ENCODE measurements at places on chromosomes 13 and 19.

GRCh38 chr13:40149611-40150274 lies 494.3 kb downstream of the COG6 start:
- peak; percentile 4 for DNase-seq

DNA sequence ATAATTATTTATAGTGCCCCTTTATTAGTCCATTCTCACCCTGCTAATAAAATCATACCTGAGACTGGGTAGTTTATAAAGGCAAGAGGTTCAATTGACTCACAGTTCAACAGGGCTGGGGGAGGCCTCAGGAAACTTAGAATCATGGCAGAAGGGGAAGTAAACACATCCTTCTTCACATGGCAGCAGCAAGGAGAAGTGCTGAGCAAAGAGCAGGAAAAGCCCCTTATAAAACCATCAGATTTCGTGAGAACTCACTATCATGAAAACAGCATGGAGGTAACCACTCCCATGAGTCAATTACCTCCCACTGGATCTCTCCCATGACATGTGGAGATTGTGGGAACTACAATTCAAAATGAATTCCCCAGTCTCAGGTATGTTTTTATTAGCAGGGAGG lies 89.9 kb upstream of the STARD13 start:
- no peak for DNase-seq

DNA sequence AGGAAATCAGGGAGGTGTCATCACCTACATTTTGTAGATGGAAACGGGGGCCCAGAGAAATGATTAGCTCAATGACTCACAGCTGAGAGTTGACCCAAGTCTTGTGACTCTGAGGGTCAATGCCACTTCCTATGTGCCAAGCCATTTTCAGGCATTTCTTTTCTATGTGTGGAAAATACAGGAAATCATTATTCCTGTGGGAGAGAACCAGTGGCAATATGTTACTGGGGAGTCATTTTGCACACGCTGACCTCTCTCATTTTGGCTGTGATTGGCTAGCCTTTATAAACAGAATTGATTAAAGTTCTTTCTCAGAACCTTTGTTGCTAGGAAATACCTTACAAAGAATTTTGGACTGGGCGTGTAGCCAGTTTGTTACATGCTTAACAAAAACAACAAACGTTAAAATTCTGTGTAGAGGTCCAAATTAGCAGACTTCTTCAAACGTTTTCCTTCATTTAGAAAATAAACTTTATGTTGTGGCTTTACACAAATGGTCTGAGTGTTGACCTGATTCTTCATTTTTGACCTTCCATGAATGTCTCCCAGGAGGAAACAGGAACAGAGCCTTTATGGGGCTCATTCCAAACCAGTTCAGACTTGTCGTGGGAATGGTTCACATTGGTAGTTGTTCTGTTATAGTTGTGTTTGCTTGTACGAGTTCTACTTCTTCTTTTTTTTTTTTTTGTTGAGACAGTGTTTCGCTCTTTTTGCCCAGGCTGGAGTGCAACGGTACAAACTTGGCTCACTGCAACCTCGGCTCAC lies 11.4 kb downstream of the PCCA start:
- DNase-seq: peak; percentile 32

DNA sequence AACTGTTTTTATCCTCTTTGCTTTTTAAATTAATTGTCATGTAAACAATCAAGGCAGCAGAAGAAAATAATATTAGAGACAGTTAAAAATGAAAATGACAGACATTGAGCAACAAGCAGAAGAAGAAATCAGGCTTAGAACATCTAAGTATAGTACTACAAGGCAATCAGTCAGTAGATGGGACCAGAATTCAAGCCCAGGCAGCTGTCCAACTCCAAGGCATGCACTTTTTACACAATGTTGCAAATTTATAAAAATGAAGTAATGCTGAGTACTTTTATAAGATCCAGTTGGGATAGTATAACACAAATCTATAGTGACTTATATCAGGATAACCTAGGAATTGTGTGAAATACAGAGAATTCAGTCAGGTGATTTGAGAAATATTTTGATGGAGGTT lies 2815.8 kb downstream of the PCDH9 start:
- DNase-seq: no peak

GRCh38 chr13:82370316-82370715 lies 1512.0 kb downstream of the SLITRK1 start:
- DNase-seq: peak; percentile 6

DNA sequence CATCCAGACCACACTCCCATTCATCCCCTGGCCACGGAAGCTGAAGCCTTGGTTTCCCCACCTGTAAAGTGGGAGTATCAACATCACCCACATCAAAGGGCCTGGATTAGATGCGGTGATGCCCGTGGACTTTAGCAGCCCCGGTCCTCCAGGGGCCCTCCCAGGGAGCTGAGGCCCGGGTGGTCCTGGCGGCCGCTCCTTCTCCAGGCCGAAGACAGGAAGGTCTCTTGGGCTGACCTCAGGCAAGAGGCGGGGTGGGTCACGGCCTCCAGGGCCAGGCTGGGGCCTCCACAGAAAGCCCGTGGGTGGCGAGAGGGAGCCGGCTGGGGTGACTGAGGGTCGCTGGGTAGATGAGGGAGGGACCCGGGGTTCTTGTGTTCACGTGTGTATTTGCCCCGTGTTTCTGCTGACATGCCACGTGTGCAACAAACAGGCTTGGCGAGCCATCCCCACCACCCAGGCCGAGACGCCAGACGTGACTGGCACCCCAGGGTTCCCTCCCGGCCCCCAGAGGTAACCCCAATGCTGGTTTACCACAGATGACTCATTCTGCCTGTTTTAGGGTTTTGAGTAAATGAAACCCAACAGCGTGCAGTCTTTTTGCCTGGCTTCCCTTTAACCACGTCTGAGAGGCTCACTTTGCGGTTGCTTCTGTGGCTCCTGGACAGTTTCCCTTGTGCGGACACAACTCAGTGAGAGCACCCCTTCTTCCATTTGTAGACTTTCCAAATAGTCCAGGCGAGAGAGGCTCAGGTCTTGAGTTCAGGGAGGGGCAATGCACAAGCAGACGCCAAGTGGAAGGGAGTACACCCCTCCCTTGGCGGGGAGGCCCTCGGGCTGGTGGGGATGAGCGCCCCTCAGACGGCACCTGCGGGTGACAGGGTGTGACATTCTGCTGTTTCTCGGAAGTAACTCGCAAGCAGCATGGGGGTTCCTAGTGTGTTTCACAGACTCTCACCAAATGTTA lies 42.9 kb downstream of the C13orf46 start:
- no peak for DNase-seq

DNA sequence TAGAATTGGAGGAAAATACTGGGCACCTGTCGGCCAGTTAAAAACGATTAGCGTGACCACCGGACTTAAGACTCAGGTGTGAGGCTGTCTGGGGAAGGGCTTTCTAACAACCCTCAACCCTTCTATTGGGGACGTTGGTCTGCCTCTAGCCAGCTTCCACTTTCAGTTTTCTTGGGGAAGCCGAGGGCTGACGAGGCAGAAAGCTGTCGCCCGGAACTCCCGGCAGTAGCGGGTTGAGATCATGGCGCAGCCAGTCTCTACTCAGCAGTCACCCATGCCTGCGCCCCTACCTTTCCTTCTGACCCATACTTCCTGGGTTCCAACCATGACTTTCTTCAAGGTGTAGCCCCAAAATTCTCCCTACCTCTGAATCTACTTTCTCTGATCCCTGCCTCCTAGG lies 1424.1 kb downstream of the SLITRK1 start:
- DNase-seq: no peak

DNA sequence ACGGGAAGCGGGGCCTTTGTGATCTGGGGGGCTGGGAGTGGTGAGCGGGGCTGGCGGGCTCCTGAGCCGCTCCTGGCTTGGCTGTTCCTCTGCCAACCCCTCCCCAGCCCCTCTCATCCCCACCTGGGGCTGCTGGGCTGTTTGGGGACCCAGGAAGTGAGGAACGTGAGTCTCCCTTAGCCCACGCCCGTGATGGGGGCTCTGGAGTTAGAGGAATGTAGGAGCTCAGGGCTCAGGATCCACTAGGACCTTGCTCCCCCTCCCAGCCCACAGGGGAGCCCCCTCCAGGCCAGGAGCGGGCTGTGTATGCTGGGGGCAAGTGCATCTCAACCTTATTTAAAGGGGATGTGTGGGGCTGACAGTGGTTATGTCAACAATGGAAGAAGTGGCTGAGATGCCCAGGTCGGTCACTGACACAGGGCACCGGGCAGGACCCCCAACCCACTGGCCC lies 134.1 kb downstream of the URI1 start:
- DNase-seq: no peak

- peak; percentile 77 for DNase-seq
These were observed 2.7 kb upstream of the RASAL3 start for GRCh38 chr19:15466851-15467733.

GRCh38 chr13:98575904-98576199 lies 1.1 kb downstream of the STK24 start:
- no peak for DNase-seq

GRCh38 chr19:9945319-9945966 lies 9.1 kb upstream of the OLFM2 start:
- peak; percentile 98 for DNase-seq

- no peak for DNase-seq
These were observed 45.8 kb downstream of the UFM1 start for GRCh38 chr13:38395497-38395788.

GRCh38 chr13:48975101-48975855 lies 434 bp upstream of the FNDC3A start:
- no peak for DNase-seq

DNA sequence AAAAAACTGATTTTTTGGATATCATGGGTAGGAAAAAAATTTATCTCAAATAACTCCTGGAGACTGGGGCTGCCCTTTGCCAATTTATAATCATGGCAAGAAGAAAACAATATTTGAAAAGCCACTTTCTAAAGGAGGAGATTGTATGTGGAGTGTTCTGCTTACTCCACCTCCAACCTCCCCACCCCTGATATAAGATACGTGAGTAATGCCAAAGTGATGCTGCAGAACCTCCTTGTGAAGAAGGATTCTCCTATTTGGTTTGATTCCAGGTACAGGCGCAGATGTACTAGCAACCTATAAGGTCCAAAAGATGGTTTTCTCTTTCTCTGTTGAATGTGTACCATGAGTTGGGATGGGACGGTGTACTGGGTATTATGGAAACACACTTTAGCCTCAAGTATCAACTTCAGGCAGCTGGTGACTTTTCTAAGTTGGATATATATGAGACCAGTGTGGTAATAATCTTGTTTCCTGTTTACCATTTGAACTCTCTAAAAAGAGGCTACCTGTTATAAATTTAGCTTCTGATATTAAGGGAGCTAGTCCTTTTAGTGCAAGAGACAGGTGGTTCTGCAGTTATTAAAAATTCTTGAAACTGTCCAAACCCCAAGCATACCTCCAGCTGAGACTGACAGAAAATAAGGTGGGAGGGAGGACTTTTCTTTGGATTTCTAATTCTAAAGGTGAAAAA lies 724.0 kb upstream of the MIR17HG start:
- no peak for DNase-seq

GRCh38 chr13:32075170-32075851 lies 43.7 kb downstream of the FRY start:
- no peak for DNase-seq

DNA sequence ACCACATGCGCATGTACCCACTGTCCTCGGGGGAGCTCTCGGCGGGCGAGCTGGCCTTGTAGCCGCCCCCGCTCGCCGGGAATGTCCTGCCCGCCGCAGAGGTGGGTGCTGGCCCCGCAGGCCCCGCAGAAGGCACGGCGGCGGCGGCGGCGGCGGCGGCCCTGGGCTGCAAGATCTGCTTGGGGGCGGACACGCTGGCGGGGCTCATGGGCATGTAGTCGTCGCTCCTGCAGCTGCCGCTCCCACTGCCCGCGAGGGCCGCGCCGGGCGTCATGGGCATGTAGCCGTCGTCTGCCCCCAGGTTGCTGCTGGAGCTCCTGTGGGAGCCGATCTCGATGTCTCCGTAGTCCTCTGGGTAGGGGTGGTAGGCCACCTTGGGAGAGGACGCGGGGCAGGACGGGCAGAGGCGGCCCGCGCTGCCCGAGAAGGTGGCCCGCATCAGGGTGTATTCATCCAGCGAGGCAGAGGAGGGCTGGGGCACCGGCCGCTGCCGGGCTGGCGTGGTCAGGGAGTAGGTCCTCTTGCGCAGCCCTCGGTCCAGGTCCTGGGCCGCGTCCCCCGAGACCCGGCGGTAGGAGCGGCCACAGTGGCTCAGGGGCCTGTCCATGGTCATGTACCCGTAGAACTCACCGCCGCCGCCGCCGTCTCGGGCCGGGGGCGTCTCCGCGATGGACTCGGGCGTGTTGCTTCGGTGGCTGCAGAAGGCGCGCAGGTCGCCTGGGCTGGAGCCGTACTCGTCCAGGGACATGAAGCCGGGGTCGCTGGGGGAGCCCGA lies 2.4 kb downstream of the IRS2 start:
- no peak for DNase-seq

DNA sequence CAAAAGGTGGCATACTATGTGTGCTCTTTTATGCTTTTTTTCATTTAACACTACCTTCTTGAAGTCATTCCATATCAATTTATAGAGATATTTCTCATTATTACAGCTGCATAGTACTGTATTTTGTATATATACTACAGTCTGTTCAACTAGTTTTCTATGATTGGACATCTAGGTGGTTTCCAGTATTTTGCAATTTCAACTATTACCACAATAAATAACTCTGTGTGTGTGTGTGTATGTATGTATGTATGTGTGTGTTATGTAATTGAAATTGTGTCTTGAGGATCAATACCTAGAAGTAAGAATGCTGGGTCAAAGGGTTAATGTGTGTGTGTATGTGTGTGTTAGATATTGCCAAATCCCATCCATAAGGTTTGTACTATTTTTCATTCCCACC lies 7.0 kb downstream of the LPAR6 start:
- DNase-seq: no peak

DNA sequence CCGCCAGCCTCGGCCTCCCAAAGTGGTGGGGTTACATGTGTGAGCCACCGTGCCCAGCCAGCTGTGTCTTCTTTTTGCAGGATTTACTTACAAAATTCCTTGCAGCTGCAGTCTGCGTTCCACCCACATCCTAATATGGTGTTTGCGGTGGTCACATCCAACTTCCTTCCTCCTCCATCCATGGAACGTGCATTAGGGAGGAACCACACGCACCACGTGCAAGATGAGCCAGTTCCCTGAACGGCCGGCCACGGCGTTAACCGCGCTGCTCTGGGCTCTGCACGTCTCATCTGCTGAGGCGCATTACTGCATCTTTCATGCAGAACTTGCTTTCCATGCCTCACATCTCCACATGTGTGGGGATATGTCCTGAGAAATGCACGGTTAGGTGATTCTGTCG lies 13.0 kb upstream of the SIGLEC11 start:
- DNase-seq: no peak
